ENCODE measurements at places on chromosomes 6 and 20.

- no peak for DNase-seq
Observed at GRCh38 chr20:10640897-10641296, 32.9 kb downstream of the JAG1 start.

GRCh38 chr20:32877507-32877906 is 18.8 kb downstream of the EFCAB8 start:
- no peak for DNase-seq

GRCh38 chr20:44489223-44489622 is 13.5 kb downstream of the TTPAL start:
- no peak for DNase-seq

GRCh38 chr20:2237059-2237458 is 58.7 kb upstream of the TGM3 start:
- DNase-seq: no peak

GRCh38 chr6:52063584-52064344 is 23.6 kb downstream of the PKHD1 start:
- peak; percentile 76 for DNase-seq

DNA sequence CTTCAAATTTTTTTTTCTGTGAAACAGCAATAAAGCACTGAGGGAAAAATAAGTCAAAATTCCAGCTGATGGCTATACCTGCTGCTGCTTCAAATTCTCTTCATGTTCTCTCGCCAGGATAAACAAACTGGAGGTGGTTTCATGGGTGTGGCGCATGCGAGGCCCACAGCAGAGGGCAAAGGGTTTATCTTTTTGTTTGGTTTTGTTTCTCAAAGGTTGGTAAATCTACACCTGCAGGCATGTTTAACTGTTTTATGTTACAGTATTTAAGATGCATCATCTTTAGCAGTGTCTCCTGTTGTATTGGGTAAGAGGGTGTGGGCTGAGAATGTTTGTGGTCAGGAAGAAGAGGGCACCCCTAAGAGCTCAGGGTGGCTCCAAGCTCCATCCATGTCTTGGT is 342.2 kb downstream of the CDH26 start:
- DNase-seq: no peak

- DNase-seq: no peak
Observed at GRCh38 chr20:25020345-25020744, 27.8 kb upstream of the APMAP start.

DNA sequence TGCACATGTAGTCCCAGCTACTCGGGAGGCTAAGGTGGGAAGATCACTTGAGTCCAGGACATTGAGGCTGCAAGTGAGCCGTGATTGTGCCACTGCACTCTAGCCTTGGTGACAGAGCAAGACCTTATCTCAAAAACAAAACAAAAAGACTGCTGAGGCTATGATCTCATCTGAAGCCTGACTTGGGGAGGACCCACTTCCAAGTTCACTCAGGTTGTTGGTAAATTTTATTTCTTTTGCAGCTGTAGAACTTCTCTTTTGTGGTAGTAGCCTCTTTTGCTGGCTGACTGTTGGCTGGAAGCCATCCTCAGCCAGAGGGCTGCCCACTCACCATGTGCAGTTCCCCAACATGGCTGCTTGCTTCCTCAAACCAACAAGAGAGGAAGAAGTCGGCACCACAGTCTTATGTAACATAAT is 36.8 kb upstream of the ME1 start:
- DNase-seq: no peak

GRCh38 chr6:30759575-30760239 is 15.4 kb upstream of the IER3 start:
- DNase-seq: no peak

GRCh38 chr6:14948586-14949245 is 297.2 kb upstream of the JARID2 start:
- DNase-seq: no peak

DNA sequence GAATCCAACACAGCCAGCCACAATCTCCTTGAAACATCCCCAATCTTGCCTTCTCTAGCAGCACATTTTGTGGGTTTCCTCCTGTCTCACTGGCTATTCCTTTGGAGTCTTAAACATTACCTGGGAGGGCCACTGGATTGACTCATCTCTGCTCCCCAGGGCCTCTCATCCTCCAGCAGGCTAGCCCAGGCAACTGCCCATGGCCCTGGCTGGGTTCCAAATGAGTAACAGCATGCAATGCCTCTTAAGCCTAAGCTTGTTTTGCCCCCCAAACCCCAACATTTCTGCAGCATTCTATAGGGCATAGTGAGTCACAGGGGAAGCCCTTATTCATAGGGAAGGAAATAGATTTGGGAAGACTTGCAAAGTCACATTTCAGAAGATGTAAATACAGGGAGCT is 204.9 kb downstream of the FOXA2 start:
- DNase-seq: no peak

DNA sequence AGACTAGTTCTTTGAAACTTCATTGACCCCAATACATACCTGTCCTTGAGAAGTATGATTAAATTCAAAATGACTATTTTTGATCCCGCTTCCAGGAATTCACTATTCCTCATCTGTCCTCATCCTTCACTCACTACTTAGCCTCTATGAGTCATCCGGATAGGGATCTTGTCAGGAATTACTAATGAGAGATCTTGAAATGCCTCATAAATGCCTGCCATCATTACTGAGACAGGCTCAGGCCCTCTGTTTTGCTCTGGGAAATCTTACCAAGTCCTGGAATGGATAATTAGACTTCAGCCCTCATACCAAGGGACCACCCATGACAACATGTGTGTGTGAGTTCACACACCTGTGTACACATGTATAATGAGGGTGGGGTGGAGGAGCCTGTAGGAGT is 2.8 kb upstream of the CYP24A1 start:
- DNase-seq: no peak

DNA sequence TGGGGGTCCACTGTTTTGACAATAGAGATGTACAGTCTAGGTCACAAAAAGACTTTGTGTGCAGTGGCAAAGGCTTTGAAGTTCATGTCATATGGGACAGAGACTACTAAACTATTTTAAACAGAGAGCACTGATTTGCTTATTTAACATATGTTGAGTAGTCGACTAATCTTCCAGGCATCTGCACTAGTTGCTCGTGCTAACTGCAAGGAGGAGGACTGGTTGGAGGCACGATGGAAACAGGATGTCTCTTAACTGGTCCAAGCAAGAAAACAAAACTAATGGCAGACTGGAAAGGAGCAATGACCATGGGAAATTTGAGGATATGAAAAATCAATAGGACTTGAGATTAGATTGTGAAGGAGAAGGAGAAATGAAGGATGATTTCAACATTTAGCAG is 28.5 kb upstream of the ERVFRD-1 start:
- no peak for DNase-seq

DNA sequence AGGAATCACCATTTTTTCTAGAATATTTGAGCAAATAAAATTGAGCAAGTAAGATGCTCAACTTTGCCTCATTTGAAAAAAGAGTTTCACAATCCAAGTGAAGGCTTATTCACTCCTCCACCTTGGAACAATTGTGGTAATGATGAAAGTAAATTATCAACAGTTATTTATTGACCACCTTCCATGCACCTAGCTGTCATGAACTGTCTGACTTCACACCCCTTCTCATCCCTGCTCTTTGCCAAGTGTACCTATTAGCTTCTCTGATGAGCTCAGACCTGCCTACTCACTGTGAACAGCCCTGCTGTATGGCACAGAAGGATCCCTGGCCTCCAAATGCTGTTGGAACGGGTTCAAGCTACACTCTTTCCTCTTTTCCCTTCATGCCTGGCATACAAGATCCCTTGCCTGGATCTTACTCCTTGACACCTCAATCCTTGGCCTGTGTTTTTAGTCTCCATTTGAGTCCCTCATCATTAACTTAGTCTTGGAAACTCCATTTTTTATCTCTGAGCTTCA is 99.0 kb upstream of the PREP start:
- DNase-seq: no peak

DNA sequence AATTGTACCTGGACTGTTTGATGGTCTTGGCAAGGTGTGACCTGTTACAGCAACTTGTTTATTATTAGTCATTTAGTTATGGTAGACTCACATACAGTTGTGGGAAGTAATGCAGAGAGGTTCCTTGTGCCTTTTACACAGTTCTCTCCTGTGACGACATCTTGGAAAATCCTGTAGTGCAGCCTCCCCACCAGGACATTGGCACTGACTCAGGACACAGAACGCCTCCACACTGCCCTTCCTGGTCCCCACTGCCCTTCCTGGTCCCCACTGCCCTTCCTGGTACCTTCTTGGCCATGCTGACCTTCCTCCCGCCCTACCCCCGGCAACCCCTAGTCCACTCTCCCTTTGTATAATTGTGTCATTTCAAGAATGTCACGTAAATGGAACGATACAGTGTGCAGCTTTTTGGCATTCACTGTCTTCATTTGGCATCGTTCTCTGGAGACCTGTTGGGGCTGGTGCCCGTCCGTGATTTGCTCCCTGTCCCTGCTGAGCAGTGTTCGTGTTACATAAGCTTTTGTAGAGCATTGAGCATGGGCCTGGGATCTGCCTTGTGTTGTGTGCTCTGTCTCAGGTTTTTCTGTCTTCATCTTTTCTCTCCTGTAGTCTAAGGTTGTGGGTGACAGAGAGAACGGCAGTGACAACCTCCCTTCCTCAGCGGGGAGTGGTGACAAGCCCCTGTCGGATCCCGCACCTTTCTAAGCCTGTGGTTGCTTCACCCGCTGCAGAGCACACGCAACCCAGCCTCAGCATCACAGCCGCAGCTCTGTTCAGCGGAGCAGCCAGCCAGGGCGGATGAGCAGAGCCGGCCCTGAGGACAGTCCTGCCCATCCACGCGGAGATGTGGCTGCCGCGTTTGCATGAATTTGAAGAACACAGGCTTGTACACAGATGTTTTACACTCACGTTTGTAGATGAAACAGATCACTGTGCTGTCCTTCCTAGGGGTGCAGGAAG is 5.4 kb upstream of the DNAJC5 start:
- DNase-seq: no peak

DNA sequence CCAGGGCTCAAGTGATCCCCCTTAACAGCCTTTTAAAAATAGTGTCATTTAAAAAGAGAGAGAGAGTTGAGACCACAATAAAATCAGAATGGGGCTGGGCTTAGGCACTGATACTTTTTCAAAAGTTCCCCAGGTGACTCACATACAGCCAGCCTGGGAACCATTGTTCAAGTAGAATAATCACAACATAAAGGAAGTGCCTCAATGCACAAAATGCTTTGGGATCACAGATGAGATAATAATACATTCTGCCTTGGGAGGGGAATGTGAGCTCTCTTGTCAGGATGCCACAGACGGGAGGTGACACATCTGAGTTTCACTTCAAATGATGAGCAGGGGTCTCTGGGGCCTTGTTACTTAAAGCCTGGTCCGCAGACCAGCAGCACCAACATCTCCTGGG is 34.0 kb upstream of the GABRR1 start:
- no peak for DNase-seq

DNA sequence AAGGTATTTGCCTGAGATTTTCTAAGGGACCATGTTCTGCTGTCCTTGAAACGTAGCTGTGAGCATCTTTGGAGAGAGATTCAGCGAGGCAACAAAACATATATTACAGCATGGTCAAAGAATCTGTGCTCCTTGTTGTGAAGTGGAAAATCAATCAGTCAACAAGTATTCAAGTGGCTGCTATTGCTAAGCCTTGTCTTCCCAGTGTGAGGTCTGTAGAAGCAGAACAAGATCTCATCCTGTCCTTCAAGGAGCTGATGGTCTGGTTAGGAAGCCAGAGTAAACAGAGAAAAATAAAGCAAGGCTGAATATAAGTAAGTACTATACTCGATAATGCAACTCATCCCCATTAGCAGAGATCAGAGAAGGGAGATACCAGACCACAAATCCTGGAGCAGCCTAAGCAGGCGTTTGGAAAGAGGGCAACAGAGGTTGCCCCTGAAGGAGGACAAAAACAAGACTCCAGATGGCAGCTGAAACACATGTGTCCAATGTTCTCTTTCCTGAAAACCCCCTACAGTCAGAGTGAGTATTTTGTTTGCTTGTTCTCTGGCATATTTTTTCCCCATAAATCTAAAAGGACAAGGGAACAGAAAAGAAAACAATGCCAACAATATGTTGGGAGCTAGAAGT is 392.0 kb downstream of the SYNE1 start:
- DNase-seq: no peak

- no peak for DNase-seq
Observed at GRCh38 chr20:38497246-38497935, 24.7 kb downstream of the RALGAPB start.

GRCh38 chr20:47456952-47457724 is 44.5 kb upstream of the NCOA3 start:
- peak; percentile 28 for DNase-seq

GRCh38 chr20:51867251-51867650 is 64.9 kb upstream of the SALL4 start:
- no peak for DNase-seq

DNA sequence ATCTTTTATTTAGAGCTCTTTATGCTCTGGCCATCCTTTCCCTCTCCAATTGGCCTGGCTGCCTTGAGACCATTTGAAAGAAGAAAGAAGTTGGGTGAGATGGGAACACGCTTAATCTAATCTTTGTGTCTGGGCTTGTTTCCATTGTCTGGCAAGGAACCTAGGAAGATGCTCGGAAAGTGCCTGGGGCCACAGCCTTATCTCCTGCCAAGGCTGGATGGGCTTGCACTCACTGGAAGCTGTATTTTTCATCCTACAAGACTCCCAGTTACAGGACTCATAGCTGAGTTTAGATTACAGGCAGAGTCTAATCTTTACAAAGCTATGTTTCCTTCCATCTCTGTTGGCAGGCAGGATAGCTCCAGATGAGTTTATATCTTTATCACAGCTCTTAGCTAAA is 33.1 kb upstream of the CDYL start:
- no peak for DNase-seq

DNA sequence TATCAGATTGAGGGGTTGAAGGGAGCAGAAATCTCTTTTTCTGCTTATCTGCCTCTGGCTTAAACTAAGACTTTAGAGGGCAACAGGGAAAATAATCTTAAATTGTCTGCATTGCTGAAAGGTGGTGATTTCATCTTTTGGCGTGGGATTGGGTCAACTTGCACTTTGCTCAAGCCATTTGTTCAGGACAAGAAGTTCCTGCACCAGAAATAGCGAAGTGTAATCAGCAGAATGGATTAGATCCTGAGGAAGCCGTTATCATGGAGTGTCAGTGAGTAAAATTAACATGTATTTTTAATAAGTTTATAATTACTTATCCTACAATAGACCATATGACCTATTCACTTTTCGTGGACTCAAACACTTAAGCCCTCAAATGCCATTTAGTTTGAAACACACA is 249.3 kb downstream of the CD83 start:
- no peak for DNase-seq

All from activated CD4-positive, alpha-beta memory T cell treated with anti-CD3 and anti-CD28 coated beads for 36 hours (primary cell).